ENCODE measurements at places on chromosomes 13 and 19.

DNA sequence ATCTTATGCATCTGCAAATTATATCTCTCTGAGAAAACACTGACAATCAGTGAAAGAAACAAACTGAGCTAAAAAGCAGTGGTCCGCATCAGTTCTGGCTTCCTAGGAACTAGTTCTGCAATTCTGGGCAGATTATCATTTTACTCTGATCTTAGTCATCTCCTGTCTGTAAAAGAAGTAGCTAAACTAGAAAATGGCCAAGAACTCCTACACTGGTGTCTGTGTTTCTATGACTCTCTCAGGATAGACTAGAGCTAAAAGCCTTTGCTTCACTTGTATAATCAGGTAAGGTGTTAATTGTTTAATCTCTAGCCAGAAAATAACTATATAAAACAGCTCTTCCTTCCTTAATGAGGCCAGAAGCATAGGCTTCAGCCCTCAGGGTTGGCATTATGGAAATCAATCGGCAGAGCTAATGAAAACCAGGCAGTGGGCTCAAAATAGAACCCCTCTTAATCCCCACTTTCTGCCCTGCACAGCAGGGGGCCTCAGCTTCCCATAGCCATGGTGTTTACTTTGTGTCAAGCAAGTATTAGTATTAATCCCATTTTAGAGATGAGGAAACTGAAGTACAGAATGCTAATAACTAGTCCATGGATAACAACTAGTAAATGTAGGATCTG is 459.2 kb downstream of the FGF14 start:
- no peak for DNase-seq

GRCh38 chr19:53101518-53101917 is 1.7 kb downstream of the ZNF160 start:
- DNase-seq, result no peak

- no peak for DNase-seq
Observed at GRCh38 chr13:32616883-32617511, 30.7 kb downstream of the PDS5B start.

- DNase-seq, result no peak
Observed at GRCh38 chr13:69595181-69595580, 512.4 kb upstream of the ATXN8OS start.

- no peak for DNase-seq
Observed at GRCh38 chr13:32453981-32454380, 26.1 kb upstream of the N4BP2L1 start.

- peak; percentile 40 for DNase-seq
Observed at GRCh38 chr19:16586991-16587832, 15.0 kb upstream of the SLC35E1 start.

- DNase-seq, result no peak
Observed at GRCh38 chr19:2582984-2583956, 107.3 kb downstream of the GADD45B start.

DNA sequence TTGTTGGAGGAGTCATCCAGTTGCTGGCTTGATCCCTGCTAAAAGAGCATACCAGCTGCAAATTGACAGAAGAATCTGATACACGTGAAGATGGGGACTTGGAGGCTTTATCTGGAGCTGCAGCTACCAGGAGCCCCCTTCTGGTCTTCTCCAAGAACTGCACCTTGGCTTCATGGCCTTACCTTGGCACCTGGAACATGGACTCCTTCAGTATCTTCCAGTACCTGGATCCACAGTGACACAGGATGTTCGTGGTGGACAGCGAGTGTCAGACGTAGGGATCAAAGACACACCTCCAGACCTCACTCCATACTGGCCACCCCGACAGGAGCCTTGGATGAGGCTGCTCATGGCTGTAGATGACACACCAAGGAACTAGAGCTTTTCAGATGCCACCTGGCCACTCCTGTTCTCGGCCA is 9.9 kb upstream of the ACSBG2 start:
- DNase-seq, result peak; percentile 44

DNA sequence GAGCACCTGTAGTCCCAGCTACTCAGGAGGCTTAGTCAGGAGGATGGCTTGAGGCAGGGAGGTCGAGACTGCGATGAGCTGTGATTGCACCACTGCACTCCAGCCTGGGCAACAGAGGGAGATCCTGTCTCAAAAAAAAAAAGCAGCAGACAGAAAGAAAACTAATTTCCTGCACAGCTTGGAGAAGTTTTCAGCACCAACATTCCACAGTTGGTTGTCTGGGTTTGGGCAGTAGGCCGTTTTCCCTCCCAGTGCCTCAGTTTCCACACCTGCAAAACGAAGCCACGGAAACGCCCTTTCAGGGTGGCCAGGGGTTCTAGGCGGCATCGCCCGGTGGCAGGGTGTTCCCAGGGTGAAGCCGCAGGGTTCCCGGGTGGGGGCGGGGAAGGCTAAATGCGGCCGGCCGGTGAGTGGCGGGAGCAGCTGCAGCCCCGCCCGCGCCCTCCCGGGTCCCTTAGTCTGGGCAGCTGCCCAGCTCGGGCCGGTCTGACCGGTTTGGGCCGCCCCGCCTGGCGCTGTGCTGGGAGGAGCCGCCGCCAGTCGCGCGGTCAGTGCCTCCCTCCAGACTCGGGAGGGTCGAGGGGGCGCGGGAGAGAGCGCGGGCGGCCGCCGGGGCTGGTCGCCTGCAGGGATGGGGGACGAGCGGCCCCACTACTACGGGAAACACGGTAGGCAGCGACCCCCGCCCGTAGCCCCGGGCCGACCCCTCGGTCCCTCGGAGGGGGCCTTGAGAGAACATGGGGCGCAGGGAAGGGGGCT is at the start of gene SLC44A2:
Gene SLC44A2, plus strand, starts transcription at position 551 of the 759 bp plus-strand sequence. Its CDS starts 81 bp downstream, at position 632.
- no peak for DNase-seq

DNA sequence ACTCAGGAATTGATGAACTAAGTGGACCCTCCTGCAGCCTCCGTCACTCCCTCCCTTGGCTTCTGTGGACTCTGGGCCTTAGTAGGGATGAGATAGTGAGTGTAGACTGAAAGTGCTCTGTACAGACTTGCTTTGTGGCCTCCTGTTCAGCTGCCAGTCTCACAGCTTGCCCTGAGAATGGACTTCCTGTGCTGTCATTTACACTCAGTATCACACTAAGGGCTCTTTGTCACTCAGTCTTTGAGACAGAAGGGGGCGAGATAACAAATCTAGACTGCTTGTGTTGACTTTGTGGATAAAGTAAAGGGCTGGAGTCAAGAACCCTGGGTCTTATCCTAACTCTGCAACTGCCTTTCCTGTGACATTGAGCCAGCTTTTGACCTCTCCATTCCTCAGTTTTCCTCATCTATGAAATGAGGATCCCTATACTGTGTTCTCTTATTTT is 21.0 kb upstream of the SPRY2 start:
- DNase-seq, result no peak

- no peak for DNase-seq
Observed at GRCh38 chr19:49684251-49684982, 5.0 kb upstream of the ADM5 start.

GRCh38 chr19:15028490-15028889 is 20.8 kb upstream of the CASP14 start:
- DNase-seq, result no peak

DNA sequence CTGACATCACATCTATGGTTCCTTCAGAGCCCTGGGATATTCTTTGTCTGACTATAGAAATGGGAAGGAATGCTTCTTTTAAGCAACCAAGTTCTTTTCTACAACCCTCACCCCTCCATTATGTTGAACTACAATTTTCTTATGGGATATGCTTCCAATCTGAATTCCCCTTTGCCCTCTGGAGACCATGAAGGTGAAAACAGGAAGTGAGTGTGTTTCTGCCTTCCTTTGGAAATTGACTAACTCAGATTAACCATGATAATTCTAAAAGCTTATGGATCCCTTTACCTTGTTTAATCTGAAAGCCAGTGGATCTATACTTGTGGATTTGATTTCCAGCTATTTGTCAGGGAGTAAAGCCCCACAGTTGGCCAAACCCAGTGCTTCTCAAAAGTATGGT is 90.8 kb upstream of the SERTM1 start:
- no peak for DNase-seq

- DNase-seq, result no peak
Observed at GRCh38 chr13:75889427-75889826, 253.3 kb downstream of the LMO7 start.

- no peak for DNase-seq
Observed at GRCh38 chr13:111249637-111250360, 70.6 kb upstream of the TEX29 start.

GRCh38 chr19:44857837-44858236 is 11.7 kb downstream of the NECTIN2 start:
- no peak for DNase-seq

DNA sequence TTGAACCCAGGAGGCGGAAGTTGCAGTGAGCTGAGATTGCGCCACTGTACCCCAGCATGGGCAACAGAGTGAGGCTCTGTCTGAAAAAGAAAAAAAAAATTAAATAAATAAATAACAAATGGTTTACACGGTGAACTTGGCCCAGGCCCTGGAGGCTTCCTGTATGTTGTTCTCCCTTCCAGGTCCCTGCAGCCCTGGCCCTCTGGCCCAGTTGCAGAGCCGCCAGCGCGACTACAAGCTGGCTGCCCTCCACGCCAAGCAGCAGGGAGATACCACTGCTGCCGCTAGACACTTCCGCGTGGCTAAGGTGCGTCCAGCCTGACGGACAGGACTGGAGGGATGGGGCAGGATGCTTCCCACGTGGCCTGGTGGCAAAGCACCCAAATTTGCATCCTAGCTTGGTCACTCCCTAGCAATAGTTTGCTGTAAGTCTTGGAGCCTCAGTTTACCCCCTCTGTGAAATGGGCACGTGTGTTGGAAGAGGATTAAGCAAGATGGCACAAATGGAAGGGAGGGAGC is 11.9 kb downstream of the CC2D1A start:
- DNase-seq, result no peak

GRCh38 chr13:75485286-75486062 is 3.5 kb upstream of the TBC1D4 start:
- no peak for DNase-seq

DNA sequence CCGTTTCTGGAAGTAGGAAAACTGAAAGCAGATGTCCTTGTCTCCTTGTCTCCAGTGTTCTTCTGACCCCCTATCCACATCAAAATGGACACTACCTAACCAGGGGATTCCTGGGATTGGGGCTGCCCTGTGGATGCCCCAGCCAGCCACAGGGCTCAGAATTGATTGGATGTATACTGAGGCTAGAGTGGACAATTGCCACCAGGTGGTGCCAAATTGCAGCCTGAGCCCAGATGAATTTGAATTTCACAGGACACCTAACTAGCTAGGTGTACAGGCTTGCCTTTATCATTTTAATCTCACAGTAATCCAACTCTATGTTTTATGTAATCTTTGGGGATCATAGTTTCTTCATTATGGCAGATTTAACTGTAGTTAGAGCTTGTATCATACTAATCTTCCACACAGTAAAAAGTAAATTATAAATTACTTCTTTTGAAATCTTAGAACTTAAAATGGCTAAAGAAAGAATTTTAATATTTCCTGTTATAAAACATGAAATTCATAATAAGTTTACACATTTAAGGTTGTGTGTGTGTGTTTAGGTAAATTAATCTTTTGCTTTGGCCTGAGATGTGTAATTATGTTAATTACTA is 58.0 kb downstream of the PIBF1 start:
- peak; percentile 11 for DNase-seq

DNA sequence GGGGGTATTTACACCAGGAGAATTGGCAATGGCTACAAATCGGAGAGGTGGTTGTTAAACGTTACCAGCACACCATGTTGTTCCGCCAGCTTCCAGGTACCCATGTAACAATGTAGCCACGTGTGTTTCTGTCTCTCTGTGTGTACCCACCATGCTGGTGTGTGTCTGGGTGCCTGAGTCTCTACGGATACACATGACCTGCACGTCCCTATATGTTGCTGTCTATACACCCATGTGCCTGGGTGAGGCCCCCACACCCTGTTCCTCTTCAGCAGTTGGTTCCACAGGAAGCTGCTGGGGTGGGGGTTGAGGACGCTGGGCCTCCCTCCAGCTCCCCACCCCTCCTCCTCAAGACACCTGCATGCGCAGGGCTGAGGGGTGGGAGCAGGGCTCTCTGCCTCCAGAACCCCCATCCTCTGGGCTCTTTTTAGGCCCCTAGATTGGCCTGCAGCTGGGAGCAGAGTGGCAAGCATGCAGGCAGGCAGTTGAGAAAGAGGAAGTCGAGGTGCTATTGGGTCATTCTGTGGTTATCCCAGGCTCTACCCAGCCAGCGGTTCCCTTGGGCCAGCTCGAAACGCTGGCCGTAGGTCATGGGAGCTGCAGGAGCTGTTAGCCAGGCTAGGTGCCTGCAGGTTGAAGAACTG is at the start of gene ARHGEF18:
Gene ARHGEF18, plus strand, starts transcription at position 351 of the 644 bp plus-strand sequence. CDS start 13,954 bp downstream, outside the sequence.
- peak; percentile 24 for DNase-seq

- no peak for DNase-seq
Observed at GRCh38 chr13:45352031-45352430, 11.0 kb upstream of the TPT1 start.

GRCh38 chr13:74681891-74682290 is 547.7 kb upstream of the KLF12 start:
- no peak for DNase-seq

GRCh38 chr13:70864731-70865130 is 756.5 kb upstream of the KLHL1 start:
- DNase-seq, result no peak

DNA sequence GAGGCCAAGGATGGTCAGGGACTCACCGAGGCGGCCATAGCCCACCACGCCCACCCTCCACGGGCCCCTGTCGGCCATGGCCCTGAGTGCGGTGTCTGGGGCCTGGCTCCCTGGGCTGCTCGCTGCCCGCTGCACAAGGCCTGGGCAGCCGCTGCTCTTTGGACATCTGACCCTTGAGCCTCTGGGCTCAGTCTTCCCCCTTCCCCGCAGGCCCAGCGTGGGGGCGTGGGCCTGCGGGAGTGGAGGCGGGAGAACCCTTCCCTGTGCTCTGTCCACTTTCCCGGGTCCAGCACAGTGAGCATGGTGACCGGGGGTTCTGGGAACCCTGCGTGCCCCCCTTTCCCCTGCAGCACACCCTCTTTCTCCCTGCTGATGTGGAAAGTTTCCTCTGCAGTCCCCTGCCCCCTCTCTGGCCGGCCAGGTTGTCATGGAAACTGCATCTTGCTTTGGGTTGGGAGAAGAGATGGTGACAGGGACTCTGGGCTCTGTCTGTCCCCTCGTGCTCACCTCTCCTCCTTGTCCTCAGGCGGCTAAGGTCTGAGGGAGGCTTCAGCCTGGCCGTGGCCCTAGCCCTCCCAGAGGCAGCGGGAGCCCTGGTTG is at the start of gene ASPDH:
Gene ASPDH, minus strand, starts transcription at position 168 of the 600 bp plus-strand sequence. Its CDS starts 90 bp downstream, at position 78.
- no peak for DNase-seq

- DNase-seq, result no peak
Observed at GRCh38 chr19:53177986-53178385, 15.2 kb downstream of the ZNF665 start.

GRCh38 chr19:55437410-55437809 is 5.7 kb downstream of the SHISA7 start:
- DNase-seq, result no peak

- DNase-seq, result peak; percentile 68
Observed at GRCh38 chr19:10864538-10864899, 6.8 kb upstream of the CARM1 start.

- DNase-seq, result no peak
Observed at GRCh38 chr19:53246498-53246897, 8.2 kb downstream of the ZNF677 start.

Data from activated T-helper 9 cell treated with anti-CD3 and anti-CD28 coated beads, Interleukin-2, amount 50 U/mL, for 16 hours (primary cell).